Activated CD4-positive, alpha-beta T cell treated with anti-CD3 and anti-CD28 coated beads, Interleukin-2, amount 10 ng/mL, durations not matched to agents 7 days and 5 days (primary cell): ENCODE measurements at places on chromosomes 6 and 20. TPM values are rescaled to one million over a fixed set of nuclear protein-coding genes. Genes with fewer than 3 reads are reported as not detected.

The HLA-DRA gene
- total RNA-seq = 73.7 TPM

The C4A gene
- total RNA-seq = 3.0 TPM

DNA sequence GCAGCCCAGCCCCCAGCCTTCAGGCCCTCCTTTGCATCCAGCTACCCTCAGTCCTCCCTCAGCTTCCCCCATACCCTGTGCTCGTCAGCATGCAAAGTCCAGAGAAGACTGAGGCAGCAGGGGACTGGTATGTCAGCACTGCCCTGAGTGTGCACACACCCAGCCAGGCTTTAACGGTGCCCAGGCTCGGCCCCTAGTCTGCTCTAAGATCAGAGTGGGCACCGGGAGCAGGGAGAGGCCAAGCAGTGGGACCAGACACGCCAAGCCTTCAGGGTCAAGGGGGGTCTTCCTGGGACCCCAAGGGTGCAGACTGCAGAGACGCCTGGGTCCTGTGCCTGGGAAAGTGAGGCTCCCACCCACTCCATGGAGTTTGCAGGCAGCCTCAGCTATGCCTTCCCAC lies 74.7 kb downstream of the GPR63 start:
- H3K27ac ChIP-seq = no peak overlapping the region
- no peak overlapping the region for H3K4me3 ChIP-seq
- peaks cover 11% of the 10 kb centered on the region for H3K27me3 ChIP-seq
- H3K4me1 ChIP-seq = no peaks in the 10 kb centered on the region
- DNase-seq = no peak

The POLR3F gene
- 8.1 TPM for total RNA-seq

The POPDC3 gene
- not detected for total RNA-seq

The ZNF337 gene
- 15.1 TPM for total RNA-seq

The PCK1 gene
- not detected for total RNA-seq

DNA sequence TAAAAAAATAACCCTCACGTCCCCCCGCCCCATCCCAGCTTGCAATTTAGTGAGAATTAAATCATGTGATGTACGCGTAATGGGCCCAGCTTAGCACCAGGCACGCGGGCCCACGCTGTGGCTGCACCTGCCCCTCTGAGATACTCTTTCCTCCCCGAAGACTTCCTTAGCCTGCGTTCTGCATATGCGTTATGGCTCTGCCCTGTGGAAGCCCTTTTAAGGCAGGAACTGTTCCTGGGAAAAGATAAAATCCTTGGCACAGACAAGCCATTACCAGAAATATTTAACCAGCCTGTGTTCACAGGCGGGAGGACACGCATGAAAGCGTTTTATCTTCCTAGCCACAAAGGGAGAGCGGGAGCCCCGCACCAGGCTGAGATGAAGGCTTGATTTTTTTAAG lies 311.0 kb downstream of the LRFN2 start:
- peaks cover 3% of the 10 kb centered on the region for H3K27me3 ChIP-seq
- H3K4me1 ChIP-seq = no peaks in the 10 kb centered on the region
- H3K4me3 ChIP-seq = no peak overlapping the region
